ENCODE measurements at places on chromosomes 13 and 19. TPM values are rescaled to one million over a fixed set of nuclear protein-coding genes. Genes with fewer than 3 reads are reported as not detected.

DNA sequence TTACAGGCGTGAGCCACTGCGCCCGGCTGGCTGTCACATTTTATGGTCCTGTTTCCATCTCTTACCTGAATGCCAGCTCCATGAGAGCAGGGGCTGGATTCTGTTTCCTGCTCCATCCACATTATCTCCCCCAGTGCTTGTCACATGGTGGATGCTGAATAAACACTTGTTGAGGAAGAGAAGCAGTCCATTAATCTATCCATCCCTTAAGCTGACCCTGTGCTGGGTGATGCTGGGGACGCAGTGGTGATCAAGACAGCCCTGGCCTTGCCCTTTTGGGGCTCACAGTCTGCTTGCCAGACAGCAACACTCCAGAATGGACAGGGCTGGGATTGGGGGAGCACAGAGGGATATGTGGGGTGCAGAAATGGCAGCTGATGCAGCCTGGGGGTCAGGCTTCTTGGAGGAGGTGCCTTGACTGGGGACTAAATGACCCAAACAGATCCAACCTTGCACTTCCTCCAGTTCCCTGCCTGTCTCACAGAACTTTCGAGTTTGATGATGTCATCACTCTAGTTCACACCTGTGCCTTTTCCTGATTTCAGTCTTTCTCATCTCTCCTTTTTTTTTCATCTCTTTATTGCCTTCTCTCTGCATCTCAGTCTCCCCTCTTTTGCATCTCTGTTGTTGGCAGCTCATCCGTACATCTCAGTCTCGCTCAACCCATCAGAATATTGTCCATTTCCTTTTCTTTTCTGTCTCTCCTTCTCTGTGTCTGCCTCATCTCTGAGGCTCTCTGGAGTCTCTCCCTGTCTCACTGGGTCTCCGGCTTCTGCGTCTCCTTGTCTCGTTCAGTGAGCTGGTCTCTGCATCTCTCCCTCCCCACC is 4.6 kb downstream of the IRF2BP1 start:
- no peak for DNase-seq

- DNase-seq, result no peak
These were observed 23.4 kb downstream of the GPX4 start for GRCh38 chr19:1126984-1127760.

The C13orf46 gene
- 0.13 TPM for total RNA-seq

DNA sequence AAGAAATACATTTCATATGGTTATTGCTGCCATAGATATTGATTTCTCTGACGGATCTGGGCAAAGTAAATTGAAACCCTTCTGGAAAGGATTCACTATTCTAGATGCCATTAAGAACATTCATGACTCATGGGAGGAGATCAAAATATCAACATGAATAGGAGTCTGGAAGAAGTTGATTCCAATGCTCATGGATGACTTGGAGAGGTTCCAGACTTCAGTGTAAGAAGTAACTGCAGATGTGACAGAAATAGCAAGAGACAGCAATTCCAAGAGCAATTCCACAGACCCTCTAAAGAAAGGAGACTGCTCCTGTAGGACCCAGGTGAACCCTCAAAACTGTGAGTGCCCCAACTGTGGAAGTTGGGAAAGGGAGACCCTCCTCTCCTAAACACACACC is 30.9 kb upstream of the KCTD12 start:
- DNase-seq, result no peak

The PSG11 gene
- not detected for total RNA-seq

DNA sequence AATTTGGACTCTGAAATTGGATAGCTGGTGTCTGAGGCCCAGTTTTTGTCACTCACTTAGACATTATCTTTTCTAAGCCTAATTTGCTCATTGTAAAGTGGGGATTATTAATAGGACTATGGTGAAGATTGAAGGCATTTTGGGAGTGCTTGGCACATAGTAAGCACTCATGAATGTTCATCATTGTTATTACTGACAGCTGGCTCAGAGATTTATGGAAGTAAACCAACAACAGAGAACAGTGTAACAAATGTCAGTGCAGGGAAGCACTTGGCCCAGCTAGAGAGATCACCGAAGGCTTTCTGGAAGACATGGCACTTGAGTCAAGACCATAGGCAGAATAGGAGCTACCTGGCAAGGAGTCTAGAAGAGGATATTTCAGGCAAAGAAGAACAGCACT is 92.3 kb downstream of the RFC3 start:
- DNase-seq, result no peak

The SLC15A1 gene
- total RNA-seq, result not detected

The CBY2 gene
- total RNA-seq, result not detected

DNA sequence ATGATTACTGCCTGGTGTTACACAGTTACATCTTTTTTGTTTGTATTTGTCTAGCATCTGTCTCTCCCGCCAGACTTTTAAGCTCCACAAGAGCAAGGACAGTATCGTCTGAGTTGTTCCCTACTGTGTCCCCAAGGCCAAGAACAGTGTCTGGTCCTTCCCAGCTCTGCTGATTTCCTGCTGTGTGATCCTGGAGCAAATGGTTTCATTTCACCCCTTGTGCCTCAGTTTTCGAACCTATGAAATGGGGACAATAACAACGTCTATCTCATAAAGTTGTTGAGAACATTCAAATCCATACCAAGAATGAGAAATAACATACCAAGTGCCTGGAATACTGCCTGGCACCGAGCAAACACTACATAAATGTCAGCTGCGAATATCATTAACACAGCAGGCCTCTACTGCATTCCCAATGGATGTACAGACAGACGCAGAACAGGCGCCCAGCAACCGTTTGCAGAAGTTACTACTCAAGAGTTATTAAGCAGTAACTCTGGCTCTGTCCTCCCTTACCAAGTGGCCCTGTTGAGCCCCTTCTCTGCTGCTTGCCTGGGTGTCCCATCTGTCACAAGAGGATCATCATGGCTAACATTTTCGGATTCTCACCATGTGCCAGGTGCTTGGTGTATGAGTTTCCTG is 11.4 kb downstream of the XRCC1 start:
- DNase-seq, result no peak

GRCh38 chr13:112583592-112584277 is 4.2 kb downstream of the TUBGCP3 start:
- DNase-seq, result no peak

DNA sequence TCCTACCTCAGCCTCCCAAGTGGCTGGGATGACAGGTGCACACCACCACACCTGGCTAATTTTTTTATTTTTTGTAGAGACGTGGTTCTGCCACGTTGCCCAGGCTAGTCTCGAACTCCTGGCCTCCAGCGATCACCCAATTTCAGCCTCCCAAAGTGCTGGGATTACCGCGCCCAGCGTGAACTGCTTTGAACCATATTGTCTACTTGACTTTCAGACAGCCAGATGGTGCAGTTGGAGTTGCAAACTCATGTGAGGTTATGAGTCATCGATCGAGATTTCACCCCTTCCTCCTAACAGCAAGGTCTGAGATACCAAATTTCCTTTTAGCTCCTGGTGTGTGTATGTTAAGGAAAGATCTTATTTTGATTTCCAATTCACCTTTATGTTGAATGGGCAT is 2.7 kb downstream of the SLC27A1 start:
- DNase-seq, result peak; percentile 78

The KIR2DL1 gene
- not detected for total RNA-seq

The TSKS gene
- total RNA-seq, result not detected

The TMTC4 gene
- 8.7 TPM for total RNA-seq

Data from LHCN-M2 (cell line).